Activated CD4-positive, alpha-beta T cell treated with anti-CD3 and anti-CD28 coated beads, Interleukin-2, Interleukin-6, amounts not matched to agents 100 ng/mL and 50 ng/mL, durations not matched to agents 16 hours and 8 hours (primary cell): ENCODE measurements at places on chromosomes 11 and 22.

GRCh38 chr11:78564490-78565467 lies 9.9 kb downstream of the NARS2 start:
- DNase-seq: peak; percentile 72

DNA sequence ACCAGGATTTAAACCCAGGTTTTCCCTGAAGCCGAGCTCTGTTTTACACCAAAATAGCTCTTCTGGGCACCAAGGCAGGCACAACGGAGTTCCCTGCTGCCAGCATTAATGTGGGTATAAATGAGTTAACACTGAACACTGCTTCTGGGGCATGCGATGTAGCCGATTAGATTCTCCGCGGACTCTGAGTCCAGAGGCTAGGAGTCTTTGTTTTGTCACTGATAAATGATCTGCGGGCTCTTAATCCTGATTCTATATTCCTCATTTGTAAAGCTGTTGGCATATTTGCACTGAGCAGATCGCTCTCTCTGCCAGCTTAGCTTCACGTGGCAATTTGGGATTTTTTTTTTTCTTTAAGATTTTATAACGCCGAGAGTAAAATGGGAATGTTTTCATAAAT lies 16.8 kb upstream of the LDLRAD3 start:
- no peak for DNase-seq

- peak; percentile 82 for DNase-seq
Measured at GRCh38 chr11:96014217-96014616, 90.3 kb upstream of the MTMR2 start.

- DNase-seq: no peak
Measured at GRCh38 chr22:35592418-35592967, 24.6 kb downstream of the MB start.

DNA sequence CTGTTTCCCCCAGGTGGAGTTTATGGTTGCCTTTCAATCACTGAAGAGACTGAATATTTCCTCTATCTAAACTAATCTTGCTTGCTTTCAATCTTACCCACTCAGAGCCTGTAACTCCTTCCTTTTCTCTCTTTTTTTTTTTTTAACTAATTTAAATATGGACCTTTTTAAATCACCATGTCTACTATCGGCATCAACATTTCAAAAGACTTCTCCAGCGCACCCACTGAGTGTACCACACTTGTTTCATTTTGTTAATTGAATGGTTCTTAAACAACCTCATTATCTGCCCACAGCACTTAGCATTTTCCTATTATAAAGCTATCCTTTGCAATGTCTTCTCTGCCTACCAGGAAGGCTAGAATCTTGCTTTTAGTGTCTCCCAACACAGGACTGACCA lies 1212.5 kb downstream of the LRRC4C start:
- DNase-seq: no peak

- no peak for DNase-seq
Measured at GRCh38 chr22:18991821-18992442, 55.8 kb upstream of the PRODH start.

GRCh38 chr11:59201353-59201752 lies 11.4 kb downstream of the MPEG1 start:
- no peak for DNase-seq

- no peak for DNase-seq
Measured at GRCh38 chr11:94272738-94273313, 31.6 kb upstream of the IZUMO1R start.

GRCh38 chr22:23233752-23234408 lies 53.6 kb downstream of the BCR start:
- DNase-seq: peak; percentile 39

GRCh38 chr11:94768602-94769541 lies 716 bp downstream of the AMOTL1 start:
- DNase-seq: no peak

- no peak for DNase-seq
Measured at GRCh38 chr11:19886498-19886897, 173.9 kb downstream of the NAV2 start.

DNA sequence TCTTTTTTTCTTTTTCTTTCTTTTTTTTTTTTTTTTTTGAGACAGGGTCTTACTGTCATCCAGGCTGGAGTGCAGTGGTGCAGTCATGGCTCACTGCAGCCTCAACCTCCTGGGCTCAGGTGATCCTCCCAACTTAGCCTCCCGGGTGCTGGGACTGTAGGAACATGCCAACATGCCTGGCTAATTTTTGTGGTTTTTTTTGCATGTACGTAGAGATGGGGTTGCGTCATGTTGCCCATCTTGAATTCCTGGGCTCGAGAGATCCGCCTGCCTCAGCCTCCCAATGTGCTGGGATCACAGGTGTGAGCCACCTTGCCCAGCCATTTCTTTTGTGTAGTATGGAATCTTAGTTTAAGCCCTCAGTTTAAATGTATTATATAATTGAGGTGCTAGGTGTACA lies 20.4 kb downstream of the MTMR3 start:
- no peak for DNase-seq

DNA sequence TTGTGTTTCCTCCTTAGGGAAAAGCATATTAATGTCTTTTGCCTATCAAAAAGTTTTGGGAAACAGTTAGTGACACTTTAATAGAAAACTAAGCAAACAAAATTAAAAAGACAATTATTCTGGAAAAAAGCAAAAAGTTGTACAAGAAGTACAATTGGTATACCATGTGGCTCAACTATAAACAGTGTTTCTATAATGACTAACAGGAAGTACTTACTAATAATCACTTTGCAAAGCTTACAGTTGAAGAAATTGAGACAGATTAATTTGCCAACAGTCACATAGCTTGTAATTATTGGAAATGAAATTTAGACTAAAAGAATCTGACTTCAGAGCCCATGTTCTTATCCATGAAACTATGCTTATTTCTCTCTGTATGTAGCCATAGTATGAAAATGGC lies 24.7 kb downstream of the PPME1 start:
- no peak for DNase-seq

DNA sequence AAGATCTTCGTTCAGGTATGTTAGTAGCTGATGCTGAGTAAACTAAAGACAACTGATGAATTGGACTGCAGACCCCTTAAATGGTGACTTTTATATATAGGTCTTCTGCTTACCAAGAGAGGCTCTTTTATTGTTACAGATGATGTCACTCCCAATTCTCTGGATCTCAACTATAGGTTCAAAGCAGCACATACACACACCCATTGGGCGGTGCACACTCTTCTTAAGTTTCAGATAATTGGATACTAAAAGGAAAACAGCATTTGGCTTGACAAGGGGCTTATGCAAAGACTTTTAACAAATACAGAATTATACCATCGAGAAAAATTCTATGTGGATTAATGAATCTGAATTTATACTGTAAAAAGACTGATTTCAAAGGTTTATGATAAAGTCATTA lies at the start of gene PTH:
Gene PTH (minus strand): TSS at position 69 of the 400 bp plus-strand sequence. CDS start 3,142 bp downstream, outside the sequence.
- DNase-seq: no peak

- no peak for DNase-seq
Measured at GRCh38 chr11:125071846-125072217, 8.7 kb downstream of the SLC37A2 start.

GRCh38 chr11:1840780-1841480 lies 2.1 kb downstream of the TNNI2 start:
- DNase-seq: no peak

- peak; percentile 28 for DNase-seq
Measured at GRCh38 chr11:126354631-126355323, 709 bp upstream of the ST3GAL4 start.

DNA sequence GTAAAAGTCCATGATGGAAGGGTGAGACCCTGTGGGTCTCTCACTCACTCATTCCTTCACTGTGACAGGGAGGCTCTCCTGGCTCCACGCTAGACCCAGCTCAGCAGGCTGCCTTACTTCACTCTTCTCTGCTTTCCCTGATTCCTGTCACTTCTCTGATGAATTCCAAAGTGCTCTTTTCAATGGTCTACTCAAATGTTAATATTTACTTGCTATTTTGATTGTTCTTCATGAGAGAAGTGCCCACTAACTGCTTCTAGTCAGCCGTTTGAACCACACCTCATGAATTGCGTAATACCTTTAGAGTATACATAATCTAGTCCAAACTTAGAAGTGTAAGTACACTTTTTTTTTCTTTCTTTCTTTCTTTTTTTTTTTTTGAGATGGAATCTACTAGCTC lies 1350.2 kb upstream of the RAG2 start:
- no peak for DNase-seq

DNA sequence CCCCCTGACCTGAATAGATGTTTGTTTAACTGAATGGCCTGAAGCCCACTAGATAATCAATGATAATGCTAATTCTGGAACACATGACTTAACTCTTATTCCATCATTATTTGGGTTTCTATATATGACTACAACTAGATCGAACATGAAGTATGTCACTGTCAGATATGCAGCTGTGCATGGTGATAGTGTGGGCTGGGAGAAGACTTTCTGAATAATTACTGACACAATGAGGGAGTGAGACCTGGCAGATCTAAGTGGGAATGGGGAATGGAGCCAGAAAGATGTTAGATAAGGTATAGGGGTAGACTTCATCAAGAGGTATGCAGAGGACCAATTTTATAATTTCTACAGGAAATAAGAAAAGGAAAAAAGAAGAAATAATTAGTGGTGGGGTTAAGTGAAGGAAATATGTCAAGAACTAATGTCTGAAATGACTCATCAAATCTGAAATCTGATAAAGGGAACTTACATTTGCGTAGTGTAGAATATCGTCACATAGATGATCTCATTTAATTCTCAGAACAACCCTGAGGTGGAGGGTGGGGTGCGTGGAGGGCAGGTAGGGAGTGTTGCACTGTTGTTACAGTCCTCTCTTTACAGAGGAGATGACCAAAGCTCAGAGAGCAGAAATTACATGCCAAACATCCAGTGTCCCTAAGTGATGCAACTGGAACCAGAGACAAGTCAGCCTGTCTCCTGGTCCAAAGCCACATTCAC lies 68.2 kb upstream of the EED start:
- peak; percentile 81 for DNase-seq

GRCh38 chr11:130606781-130607511 lies 158.5 kb downstream of the ADAMTS15 start:
- DNase-seq: no peak

GRCh38 chr11:99268886-99269285 lies 248.1 kb downstream of the CNTN5 start:
- no peak for DNase-seq

DNA sequence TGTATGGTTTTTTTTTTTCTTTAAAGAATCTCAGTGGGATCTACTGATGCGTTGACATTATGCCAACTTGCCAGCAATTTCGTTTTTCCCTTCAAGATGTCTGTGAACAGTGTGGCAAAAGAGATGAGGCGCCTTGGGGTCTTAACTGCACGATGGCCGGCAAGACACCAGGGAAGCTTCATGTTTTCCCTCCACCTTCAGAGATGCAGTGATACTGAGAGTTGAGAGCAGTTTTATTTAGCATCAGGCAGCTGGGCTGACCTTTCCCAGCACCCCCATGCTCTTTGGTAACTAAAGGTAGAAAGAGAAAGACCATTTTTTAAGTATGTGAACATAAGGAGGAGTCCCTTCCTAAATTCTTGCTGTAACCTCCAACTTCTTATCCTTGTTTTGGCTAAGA lies 11.7 kb upstream of the GRIK4 start:
- DNase-seq: no peak

- no peak for DNase-seq
Measured at GRCh38 chr11:43516316-43516850, 157.7 kb downstream of the TTC17 start.

- peak; percentile 14 for DNase-seq
Measured at GRCh38 chr11:12724301-12725054, 50.3 kb downstream of the TEAD1 start.

GRCh38 chr11:114257621-114258558 lies 38.3 kb upstream of the NNMT start:
- no peak for DNase-seq

- DNase-seq: no peak
Measured at GRCh38 chr22:39946126-39946502, 14.1 kb upstream of the TMA7B start.

DNA sequence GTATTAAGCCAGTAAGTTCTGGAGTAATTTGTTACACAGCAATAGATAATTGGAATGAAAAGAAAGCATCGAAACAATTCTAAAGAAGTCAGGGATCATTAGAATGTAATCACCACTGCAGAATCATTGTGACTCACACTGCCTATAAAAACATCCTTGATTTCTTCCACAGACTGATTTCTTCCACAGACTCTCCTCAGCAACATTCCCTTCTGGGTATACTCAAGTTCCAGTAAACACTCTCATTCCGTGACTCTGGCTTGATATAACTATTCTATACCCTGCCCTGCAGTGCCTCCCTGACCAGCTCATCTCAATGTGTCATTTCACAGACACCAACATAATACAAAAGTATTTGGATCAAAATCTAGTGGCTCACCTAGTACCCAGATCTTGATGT lies 120.5 kb downstream of the BBOX1 start:
- no peak for DNase-seq

- DNase-seq: no peak
Measured at GRCh38 chr11:65618763-65619162, 3.2 kb downstream of the PCNX3 start.

DNA sequence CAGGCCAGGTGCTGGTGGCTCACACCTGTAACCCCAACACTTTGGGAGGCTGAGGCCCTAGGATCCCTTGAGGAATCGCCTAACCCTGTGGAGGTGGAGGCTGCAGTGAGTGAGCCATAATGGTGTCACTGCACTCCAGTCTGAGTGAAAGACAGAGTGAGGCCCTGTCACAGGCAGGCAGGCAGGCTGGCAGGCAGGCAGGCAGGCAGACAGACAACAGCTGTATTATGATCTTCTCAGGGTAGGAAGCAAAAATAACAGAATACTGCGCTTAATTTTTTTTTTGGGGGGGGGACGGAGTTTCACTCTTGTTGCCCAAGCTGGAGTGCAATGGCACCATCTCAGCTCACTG lies 3901.6 kb upstream of the OR11H1 start:
- no peak for DNase-seq

- no peak for DNase-seq
Measured at GRCh38 chr11:8365216-8365941, 101.7 kb upstream of the LMO1 start.

DNA sequence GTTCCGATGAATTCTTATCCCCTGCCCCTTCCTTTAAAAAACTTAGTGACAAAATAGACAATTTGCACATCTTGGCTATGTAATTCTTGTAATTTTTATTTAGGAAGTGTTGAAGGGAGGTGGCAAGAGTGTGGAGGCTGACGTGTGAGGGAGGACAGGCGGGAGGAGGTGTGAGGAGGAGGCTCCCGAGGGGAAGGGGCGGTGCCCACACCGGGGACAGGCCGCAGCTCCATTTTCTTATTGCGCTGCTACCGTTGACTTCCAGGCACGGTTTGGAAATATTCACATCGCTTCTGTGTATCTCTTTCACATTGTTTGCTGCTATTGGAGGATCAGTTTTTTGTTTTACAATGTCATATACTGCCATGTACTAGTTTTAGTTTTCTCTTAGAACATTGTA lies 12.0 kb downstream of the CCND1 start:
- DNase-seq: no peak

- DNase-seq: no peak
Measured at GRCh38 chr22:49540084-49540912, 287.4 kb downstream of the BRD1 start.

DNA sequence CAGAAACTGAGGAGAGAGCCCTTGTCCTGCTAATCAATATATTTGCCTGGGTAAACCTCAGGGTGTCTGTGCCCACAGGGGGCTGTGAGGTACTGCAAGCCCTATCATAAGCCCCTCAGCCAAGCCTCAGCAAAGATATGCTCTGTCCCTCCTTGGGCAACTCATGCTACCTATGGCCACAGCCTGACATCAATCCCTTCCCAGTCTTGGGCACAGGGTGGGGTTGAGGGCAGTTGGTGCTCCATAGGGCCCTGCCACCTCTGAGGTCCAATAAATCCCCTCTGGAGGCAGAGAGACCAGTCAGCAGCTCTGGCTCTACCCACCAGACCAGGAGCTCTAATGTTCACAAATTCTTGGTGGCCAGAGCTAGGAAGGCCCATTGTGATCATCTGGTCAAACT lies 23.8 kb downstream of the TPBGL start:
- DNase-seq: no peak
